Glomerular endothelial cell (primary cell): ENCODE measurements at places on chromosomes 11 and 22.

GRCh38 chr11:122202161-122202950 is 86.3 kb upstream of the BLID start:
- DNase-seq = no peak

DNA sequence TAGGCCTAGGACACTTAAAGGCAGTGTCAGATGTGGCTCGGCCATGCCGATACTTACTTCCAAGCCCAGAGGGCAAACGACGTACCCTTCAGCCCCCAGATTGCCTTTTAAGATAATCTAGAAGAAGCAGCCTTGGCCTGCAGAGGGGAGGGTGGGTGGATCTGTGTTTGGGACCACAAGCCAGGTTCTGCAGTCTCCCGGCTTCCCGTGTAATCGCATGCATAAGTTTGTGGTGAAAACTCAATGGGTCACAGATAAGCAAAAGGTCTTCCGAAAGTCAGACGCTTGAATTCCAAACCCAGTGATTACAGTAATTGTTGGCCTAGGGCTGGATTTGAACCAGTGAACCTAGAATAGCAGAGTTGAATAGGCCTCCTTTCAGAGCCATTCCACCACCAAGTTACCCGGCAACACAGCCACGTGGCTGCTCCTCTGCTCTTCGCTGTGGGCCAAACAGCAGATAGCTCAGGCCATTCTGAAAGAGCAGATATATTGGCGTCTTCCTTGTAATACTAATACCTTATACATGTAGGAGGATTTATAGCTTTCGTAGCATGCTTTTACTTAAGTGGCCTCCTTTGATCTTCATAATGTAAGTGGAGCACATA is 170.8 kb upstream of the CADM1 start:
- no peak for DNase-seq

DNA sequence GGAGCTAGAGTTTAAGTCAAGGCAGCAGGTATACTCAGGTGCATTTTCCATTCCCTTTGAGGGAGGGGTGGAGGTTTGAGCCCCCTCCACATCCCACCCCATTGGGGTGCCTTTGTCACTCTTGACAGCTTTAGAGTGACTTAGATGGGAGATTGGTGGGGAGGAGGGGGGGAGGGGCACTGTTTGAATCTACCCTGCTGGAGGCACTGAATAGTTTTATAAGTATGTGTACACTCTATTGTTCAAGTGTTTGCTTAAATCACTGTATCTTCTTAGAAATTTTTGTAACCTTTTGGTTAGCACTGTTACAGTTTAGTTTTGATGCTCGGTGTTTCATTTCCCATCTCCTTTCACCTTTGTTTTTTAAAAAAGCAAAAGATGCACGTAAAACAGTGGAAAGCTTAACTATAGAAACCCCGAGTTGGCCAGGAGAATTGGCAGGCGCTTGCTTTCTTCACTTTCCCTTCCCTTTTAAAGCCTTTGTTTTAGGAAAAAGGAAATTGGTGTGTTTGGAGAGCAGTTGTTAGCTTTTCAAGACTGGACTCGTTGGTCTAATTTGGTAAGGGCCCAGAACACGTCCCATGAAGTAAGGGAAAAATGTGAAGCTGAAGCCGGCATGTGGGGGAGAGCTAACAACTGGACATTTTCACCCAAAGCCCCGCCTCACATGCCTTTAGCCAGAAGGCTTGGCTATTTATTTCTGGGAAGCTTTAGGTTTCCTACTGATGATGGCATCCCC is 42.8 kb downstream of the TNRC6B start:
- DNase-seq = no peak

DNA sequence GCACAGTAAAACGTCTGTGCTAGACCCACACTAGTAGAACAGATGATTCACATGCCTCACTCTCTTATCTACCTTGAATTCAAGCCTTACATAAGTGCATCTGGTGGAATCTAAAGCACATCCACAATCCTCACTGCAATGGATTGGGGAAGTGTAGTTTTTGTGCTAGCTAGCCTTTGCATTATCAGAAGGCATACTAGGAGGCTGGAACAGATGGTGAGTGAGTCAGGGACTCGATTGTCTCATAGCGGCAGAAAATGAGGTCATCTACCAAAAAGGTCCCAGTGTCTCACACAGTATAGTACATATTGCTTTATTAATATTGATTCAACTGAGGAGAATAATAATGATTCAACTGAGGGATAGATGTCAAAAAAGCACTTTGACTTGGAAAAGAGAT is 9.3 kb downstream of the MSANTD4 start:
- no peak for DNase-seq

DNA sequence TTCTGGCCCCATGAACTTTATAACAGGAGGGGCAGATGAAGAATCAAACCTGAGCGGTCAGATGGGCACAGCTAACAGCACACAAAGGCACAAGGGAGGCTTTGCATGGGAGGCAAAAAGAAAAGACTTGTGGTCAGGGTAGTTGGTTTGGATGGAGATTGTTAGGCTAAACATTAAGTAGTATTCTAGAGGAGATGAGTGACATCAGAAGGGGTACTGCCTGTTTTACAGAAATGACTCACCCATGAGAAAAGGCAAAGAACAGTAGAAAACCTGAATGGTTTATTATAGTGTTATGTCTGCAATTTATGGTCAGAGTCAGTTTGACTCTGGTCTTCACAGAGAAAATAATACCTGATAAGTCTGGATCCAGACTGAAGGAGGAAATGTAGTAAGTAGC is 129.8 kb upstream of the KIRREL3 start:
- DNase-seq = no peak

GRCh38 chr11:61075891-61076290 is 26.4 kb upstream of the CD5 start:
- no peak for DNase-seq

DNA sequence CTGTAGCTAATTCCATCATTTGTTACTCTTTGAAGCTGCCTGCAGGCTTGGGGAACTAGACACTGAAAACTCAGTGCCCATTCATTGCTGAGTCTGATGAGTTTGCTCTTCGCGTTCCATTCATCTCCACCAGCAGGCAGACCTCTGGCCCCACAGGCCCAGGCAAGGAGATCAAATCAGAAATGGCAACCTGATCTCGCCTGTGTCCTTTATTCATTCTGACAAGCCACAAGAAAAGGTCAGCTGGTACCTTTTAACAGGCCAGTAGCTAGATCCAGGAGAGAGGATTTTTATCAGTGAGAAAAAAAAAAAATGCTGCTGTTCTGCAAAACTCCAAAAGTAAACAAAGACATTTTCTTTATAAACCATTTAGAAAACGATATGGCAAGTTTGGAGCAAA is 742.5 kb downstream of the ETS1 start:
- DNase-seq = no peak

DNA sequence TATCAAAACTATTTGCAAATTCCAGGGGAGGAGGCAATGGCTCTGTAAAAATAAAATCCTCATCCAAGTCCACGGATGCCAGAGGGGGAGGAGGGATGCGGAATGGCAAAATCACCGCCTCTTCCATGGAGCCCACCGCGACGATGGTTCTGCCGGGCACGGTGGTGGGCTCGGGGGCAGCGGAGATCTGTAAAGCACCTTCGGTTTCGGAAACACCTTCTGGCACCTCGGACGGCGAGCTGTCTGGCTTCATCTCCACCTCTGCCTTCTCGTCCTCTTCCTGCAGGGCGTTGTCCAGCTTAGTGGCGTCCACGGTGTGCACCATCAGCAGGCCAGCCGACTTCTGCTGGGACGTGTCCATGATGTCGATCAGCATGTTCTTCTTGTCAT is 87.7 kb downstream of the CTTN start:
- DNase-seq = no peak

GRCh38 chr11:30956751-30957150 is 370.6 kb upstream of the MPPED2 start:
- DNase-seq = no peak

DNA sequence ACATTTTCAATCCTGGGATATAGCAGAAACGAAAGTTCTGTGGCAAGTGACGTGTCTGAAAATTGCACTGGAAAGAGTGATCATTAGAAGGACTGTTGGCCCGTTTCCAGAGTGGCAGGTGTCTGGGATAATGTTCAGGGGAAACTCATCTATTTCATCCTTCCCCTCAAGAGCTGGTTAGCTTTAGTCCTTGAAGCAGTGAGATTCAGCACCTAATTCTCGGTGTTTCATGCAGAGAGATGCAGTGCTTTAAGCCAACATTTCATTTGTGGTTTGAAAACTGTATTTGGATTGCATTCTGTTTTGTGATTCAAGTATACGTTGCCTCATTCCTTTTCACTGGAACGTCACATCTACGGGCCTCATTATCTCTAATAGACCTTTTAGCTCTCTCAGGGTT is 205.0 kb upstream of the RAG2 start:
- DNase-seq = no peak

- DNase-seq = no peak
Measured at GRCh38 chr11:72352859-72353551, 81.3 kb downstream of the CLPB start.

DNA sequence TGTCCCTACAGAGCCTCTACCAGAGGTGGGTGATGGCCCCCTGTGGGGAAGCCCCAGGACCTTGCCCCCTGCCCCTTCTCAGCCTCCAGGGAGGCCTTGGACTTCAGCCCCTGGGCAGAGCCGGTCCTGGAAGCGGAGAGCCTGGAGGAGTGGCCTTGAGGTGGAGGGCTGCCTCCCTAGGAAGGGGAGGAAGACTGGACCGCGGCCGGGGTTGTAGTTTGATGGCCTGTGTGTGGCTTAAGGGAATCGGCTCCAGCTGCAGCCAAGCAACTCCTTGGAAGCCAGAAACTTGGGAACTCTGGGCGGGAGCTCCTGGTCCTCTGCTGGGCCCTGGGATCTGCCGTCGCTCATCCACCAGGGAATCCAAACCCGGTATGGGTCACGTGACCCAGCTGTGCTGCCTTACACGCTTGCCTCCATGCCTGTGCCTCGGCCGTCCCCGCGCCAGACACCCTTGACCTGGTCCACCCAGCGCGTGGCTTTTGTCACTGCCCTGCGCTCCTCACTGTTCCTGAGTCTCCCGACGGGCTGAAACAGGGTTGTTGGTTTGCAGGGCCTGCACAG is 23.5 kb upstream of the ARHGAP8 start:
- no peak for DNase-seq

GRCh38 chr11:117256573-117256972 is 24.1 kb downstream of the RNF214 start:
- no peak for DNase-seq
